ENCODE measurements at places on chromosomes 11 and 22.

DNA sequence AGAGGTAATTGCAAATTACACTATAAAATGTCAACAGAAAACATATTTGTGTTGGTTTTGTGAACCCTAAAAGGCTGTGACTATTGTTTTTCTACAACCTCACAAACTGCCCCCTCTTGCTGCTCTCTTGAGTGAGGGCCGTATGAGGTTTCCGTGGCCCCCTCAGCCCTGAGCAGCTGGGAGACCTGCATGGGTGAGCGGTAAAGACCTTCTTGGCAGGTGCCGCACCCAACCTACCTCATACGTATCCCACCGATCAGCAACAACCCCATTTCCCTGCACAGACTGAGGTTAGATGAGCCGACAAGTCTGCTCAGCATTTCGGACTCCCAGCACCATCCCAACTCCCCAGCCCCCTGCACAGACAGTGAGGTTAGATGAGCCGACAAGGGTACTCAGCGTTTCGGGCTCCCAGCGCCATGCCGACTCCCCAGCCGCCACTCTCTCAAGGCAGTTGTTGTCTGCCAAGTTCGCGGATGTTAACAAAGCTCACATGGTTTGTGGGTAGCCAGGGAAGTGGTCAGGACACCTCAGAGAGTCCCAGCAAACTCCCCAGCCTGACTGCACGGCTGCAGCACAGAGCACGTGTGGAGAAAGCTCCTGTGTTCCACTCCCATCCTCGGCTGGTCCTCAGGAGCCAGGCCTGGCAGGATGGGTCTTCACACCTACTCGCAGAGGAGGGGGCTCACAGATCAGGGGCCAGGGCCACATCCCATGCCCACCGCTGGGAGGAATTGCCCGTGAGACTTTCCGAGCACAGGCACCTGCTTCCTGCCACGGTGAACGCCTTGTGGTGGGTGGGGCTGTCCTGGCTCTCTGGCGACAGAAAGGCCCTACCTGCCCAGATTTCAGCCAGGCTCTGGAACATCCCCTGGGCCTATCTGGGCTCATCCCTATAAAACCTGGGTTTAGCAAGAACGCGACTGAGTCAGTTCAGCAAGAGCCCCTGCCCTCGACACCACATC is 502.9 kb downstream of the BRD1 start:
- DNase-seq, result no peak

GRCh38 chr22:24265734-24266133 is 4.9 kb upstream of the SPECC1L start:
- no peak for DNase-seq

- DNase-seq, result no peak
These were observed 9.1 kb upstream of the TAGLN start for GRCh38 chr11:117189941-117190544.

DNA sequence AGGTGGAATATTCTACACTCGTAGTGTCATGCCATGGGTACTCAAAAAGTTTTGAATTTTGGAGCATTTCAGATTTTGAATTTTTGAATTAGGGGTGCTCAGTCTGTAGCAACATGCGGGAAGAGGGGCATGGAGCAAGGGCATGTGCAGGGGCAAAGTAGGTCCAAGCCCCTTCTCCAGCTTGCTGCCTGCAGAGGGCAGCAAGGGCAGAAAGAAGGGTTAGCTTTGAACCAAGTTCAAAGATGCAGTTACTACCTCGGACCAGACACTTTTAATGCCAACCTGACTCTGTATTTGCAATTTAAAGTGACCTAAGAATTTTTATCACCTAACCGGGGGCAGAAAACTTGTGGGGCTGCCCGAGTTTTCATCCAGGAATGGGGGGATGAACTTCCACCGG is 68.2 kb downstream of the CD82 start:
- DNase-seq, result no peak

- DNase-seq, result no peak
These were observed 68.3 kb downstream of the SPECC1L start for GRCh38 chr22:24338726-24339451.

DNA sequence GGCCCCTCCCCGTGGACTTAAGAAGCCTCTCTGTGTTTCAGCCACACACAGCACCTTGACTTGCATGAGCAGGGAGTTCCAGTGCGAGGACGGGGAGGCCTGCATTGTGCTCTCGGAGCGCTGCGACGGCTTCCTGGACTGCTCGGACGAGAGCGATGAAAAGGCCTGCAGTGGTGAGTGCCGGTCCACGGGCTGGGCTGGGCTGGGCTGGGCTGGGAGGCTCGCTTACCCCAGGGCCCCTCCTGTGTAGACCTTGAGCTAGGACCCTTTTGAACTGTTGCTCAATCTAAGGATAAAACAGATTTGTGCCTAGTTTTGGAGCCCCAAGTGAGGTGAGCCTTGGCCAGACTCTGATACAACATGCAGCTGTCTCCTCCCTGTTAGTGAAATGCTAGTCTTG is 151.4 kb upstream of the SORL1-AS1 start:
- DNase-seq, result no peak

DNA sequence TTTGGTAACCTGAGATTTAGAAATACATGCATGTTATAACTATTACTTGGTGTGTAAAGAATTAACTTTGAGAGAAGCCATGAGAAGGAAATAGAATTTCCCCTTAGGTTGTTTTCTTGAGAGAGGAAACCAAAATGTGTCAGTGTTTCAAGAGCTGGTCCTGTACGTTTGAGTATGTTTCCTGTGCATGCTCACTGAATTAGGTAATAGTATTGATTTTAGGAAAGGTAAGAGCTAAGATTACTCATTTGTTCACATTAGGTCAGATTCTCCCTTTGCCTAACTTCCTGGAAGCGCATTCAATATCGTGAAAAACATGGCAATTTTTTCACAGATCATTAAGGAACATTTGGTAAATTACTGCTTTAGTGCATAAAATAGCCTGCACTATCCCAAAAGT is 49.3 kb upstream of the RDX start:
- DNase-seq, result no peak

DNA sequence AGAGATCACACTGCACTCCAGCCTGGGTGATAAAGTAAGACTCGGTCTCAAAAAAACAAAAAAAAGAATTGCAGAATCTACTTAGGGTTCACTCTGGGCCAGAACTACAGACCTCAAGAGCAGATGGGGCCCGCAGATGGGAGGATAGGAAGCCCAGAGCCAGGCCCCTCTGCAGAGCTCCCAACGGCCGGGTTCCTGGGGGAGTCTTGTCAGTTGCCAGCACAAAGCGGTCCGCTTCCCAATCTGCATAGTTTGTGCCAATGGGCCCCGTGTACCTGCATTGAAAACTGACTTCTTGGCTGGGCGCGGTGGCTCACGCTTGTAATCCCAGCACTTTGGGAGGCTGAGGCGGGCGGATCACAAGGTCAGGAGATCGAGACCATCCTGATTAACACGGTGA is 1.7 kb upstream of the CHID1 start:
- DNase-seq, result no peak

GRCh38 chr11:124776865-124777645 is 15.0 kb upstream of the ESAM start:
- no peak for DNase-seq

- no peak for DNase-seq
These were observed 93.8 kb upstream of the ARHGAP42 start for GRCh38 chr11:100593291-100593690.

GRCh38 chr22:33789690-33790253 is 130.5 kb downstream of the LARGE1 start:
- no peak for DNase-seq

GRCh38 chr11:126595560-126595959 is 240.1 kb downstream of the ST3GAL4 start:
- DNase-seq, result no peak

DNA sequence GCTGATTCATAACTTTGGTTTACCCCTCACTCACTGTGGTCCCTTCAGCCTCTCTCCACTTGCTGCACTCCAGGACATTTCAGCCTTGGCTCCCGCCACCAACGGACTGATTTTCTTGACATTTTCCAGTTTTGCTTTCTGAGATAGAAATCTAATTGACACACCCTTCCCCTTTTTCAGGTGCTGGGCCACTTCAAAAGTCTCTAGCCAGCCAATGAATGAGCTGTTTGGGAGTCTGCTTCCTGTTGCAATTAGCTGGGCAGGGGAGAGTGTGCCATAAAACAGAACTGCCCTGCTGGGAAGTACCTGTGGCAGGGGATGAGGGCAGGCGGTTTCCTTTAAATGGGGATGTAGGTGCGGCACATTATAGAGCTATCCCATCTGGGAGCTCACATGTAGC is 21.1 kb upstream of the PLET1 start:
- no peak for DNase-seq

DNA sequence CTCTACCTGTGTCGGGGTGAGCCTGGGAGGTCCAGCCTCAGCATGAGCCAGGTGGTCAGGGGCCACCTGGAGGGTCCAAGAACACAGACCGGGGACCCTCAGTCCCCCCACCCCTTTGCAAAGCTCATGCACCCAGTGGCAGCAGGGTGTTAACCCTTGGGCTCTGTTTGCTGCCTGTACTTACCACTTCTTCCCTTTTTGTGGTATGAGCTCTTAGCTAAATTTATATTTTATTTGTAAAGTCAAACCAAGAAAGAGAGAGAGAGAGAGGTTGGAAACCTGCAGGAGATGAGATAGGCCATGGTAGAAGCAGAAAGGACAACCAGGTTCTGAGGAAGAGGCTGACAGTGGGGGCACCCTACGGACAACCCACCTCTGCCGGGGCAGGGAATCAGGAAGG is 29.9 kb downstream of the IL10RA start:
- DNase-seq, result no peak
